ENCODE measurements at places on chromosomes 2 and 18.

GRCh38 chr2:43133708-43134570 is 92.5 kb downstream of the ZFP36L2 start:
- DNase-seq = no peak

DNA sequence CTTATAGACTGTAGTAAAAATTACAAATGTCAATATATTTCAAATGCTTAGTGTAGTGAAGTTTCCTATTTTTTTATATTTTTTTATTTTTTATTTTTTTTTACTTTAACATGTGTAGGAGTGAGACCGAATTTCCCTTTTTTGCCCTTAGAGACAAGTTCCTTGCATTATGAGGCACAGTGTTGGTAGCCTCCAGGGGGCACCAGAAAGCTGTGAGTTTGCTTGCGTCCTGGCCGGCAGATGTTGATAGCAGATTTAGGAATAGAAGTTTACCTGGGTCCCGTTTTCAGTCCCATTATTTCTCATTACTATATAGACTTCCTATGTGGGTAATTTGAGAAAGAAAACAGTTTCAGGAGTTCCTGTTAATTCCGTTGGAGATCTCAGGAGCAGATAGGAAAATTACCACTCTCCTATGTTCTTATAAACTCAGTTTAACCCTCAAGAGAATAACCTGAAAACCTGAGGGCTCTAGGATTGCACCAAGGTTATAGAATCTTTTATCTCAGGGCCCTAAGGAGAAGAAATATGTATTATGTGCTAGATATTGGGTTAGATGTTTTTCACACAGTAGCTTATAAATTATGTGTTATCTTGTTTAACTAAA is 157.5 kb upstream of the SESTD1 start:
- no peak for DNase-seq

GRCh38 chr2:54845514-54845913 is 122.1 kb downstream of the EML6 start:
- DNase-seq = no peak

GRCh38 chr2:225995796-225996461 is 596.4 kb downstream of the NYAP2 start:
- no peak for DNase-seq

DNA sequence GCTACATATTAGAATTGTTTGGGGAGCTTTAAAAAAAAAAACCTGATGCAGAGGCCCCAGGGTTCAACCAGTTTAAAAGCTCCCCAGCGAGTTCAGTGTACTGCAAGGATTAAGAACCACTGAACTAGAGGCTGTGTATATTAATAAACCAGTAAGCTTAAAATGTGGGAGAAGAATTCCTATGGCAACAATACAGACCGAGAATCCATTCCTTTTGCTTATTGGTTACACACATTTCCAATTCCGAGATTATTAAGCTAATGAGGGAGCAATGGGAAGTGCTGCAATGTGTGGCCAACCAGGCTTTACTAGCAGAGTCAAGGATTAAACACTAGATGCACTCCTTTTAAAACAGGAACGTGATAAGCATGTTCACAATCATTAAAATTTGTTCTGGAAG is 204.4 kb downstream of the TDRD15 start:
- no peak for DNase-seq

DNA sequence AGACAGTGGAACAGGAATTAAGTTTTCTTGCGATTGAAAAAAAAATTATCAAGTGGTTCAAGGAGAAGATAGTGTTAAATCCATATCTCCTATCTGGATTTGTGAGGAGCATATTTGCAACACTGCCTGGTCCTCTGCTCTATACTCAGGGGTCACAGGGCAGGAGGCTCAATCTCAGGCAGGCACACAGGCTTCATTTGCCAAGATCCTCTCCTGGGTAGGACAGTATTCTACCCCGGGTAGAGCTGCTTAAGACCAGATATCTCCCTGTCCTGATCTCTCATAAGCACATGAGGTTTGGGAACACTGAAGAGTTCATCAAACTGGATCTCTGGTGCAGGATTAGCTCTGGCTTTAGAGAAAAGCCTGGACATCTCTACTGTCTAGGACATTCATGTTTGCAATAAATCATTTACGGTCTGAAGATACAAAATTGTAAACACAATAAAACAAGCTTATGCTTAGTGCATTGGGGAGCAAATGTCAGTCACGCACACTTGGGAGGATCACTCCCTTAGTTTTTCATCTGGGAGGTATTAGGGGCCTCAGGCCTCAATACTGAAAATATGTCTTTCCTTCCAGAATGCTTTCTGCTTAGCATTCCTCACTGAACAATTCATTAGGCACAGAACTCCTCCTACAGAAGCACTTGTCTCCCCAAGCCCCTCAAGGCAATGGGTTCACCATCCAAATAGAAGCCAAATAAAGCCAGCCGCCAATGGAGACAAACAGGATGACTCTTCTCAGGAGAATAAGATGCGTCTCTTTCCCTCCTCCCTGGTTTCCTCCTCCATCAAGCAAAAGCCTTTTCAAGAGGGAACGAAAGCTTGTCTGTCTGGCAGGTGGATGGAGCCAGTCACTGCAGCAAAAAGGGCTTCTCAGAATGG is 34.1 kb upstream of the LCLAT1 start:
- no peak for DNase-seq

DNA sequence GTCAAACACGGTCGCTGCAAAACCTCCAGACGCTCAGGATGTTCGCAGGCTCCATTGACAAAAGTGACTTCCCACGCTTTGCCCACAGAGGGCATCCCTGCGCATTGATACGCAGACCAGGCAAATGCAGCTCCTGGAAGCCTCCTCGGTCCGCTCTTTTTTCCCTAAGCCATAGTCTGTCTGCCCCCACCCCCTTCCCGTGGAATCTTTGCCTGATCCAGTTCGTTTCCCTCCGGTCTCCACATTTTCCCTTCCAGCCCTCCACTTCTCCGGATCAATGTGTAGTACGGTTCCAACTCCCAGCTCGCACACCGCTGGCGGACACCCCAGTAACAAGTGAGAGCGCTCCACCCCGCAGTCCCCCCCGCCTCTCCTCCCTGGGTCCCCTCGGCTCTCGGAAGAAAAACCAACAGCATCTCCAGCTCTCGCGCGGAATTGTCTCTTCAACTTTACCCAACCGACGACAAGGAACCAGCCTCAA is at the start of gene DCC:
Gene DCC, plus strand, starts transcription at position 307 of the 481 bp plus-strand sequence. CDS start 591 bp downstream, outside the sequence.
- no peak for DNase-seq

GRCh38 chr2:191204433-191204832 is 40.8 kb upstream of the MYO1B start:
- DNase-seq = no peak

DNA sequence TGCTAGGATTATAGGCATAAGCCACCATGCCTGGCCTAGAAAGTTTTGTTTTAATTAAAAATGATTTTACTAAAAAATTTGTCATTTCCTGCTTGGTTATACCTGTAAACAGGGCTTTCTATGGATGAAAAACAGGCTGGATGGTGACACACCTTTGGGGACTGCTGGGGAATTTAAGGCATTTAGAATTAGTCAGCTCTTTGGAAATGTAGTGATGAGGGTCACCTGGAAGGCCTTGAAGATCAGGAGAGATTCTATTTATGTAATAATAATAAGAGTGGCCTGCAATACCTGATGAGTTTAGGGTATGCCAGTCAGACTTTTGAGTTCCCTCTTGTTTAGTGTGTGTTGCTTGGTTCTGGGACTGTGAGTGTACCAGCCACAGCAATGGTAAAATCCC is 51.1 kb downstream of the RALBP1 start:
- DNase-seq = no peak

DNA sequence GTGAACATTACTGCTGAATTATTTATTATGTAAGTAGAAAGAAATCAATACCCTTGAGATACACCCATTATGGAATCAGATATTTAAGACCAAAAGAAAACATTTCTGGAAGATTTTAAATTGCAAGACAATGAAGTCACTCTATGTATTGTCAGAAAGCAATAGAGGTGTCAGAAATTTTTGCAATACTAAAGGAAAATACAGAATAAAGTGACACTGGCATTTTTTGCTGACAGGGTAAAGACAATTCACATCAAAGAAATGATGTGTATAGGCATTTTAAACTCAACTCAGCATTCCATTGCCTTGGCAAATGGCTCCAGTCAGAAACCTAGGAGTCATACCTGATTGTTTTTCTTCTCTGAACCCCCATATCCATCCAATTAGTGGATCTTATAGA is 191.0 kb upstream of the PID1 start:
- no peak for DNase-seq

DNA sequence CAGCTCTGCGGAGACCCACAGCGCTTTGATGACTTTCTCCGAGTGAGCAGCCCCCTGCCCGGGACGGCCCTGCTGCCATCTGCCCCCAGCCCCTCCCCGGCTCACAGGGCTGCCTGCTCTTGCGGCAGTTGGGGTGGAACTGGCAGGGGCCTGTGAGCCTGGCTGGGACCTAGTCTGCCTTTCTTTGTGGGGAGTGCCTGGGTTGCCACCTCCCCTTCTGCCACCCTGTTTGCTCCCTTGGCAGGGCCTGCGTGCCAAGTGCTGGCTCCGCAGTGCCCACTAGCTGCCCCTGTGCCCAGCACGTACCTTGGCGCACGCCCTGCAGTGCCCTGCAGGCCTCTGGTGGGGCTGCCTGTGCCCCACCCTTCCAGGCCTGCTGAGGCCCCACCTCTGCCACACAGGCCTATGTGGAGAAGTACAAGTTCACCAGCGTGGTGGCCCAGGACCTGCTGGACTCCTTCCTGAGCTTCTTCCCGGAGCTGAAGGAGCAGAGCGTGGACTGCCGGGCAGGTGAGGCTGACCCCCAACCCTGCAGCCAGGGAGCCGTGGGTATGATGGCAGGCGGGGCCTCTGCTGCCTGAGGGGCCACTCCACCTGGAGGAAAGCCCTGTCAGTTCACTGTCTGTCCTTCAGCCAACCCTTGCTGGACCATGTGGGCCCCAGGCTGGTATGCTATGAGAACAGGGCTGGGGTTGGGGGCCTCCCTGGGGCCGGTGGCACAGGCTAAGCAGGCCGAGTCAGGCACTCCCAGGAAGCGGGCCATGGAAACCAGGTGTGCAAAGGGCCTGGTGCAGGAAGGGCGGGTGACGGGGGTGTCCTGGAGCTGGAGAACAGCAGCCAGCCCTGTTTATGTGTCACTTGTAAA is 7.0 kb downstream of the RNPEPL1 start:
- DNase-seq = no peak

GRCh38 chr2:50402654-50402960 is 629.3 kb downstream of the NRXN1 start:
- no peak for DNase-seq

GRCh38 chr2:212957624-212958023 is 193.8 kb downstream of the IKZF2 start:
- DNase-seq = no peak

DNA sequence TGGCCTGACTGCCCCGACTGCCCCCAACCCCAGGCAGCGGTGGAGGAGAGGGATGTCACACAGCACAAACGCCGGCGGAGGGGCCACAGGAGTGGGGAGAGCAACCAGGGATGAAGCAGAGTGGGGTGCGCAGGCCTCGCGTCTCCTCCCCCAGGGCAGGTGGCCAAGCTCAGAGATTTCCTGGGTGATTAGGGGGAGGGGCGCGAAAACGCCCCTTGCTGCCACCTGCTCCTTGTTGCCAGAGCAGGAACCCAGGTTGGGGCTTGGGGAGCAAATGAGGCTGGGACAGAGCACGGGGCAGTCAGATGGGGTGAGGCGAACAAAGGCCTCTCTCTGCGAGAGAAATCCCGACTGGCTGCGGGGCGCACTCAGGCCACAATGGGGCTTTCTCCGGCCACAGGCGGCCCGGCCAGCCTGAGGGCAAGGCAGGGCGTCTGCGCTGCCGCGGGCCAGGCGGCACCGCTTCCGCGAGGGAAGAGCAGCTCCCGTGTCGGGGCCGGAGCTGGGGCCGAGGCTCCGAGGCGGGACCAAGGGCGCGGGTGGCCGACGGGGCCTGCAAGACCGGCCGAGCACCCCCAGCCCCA is 11.5 kb downstream of the TEX44 start:
- peak; percentile 10 for DNase-seq

- no peak for DNase-seq
These were observed 26.2 kb upstream of the SPOPL start for GRCh38 chr2:138475277-138475776.

DNA sequence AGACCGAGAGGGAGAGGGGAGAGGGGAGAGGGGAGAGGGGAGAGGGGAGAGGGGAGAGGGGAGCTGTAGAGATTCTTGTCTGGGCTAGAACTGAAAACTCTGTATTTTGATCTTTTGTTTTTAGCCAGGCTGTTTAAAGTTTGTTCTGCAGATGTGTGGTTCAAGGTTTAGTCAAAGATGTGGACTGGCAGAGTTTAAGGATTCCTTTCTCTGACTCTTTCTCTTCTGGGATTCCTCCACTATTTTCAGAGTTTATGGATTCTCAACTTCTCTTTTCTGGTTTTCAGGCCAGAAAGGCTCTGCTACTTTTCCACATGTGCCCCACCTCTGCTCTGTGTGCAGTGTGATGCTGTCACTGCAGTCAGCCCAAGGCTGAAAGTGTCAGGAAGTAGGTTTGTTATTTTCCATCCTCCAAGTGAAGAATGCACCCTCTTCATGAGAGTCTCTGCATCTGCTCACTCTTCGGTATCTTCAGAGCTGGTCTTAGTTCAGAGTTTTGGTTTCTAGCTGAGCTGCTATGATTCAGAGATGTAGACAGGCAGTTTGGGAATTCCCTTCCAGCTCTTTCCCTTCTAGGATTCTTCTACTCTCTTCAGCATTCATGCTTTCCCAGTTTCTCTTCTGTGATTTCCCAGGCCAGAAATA is 130.9 kb upstream of the SMAD7 start:
- DNase-seq = no peak

GRCh38 chr2:72757177-72757775 is 68.6 kb downstream of the EXOC6B start:
- no peak for DNase-seq

- DNase-seq = no peak
These were observed 3.3 kb downstream of the GAD1 start for GRCh38 chr2:170819680-170820664.

GRCh38 chr18:58235001-58235436 is 191.0 kb downstream of the NEDD4L start:
- no peak for DNase-seq

GRCh38 chr2:58739033-58739432 is 497.9 kb upstream of the FANCL start:
- no peak for DNase-seq

- DNase-seq = no peak
These were observed 111.4 kb downstream of the FTCDNL1 start for GRCh38 chr2:199739413-199740110.

GRCh38 chr2:205076405-205076804 is 531.1 kb downstream of the PARD3B start:
- DNase-seq = no peak
